ENCODE measurements at places on chromosomes 3 and 15.
A peak's percentile ranks its signal among the peaks of the same experiment; 100 is the strongest.

DNA sequence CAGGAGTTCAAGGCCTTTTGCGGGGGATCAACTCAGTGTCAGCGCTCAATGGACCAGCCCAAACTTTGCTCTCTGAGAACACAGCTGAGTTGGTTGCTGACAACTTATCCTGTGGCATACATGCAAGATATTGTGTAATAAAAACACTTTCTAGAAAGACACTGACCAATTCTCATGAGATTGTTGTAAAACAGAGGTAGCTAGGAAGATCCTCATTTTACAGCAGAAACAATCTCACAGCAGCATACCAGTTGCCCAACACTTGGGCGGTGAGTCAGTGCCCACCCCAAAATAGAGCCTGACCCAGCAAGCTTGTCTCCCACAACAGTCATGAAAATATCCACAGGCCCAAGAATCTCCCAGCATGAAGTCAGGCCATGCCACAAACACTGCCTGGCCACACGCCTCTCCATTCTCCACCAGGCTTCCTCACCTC is 18.2 kb downstream of the KLHL6 start:
- DNase-seq: no peak

DNA sequence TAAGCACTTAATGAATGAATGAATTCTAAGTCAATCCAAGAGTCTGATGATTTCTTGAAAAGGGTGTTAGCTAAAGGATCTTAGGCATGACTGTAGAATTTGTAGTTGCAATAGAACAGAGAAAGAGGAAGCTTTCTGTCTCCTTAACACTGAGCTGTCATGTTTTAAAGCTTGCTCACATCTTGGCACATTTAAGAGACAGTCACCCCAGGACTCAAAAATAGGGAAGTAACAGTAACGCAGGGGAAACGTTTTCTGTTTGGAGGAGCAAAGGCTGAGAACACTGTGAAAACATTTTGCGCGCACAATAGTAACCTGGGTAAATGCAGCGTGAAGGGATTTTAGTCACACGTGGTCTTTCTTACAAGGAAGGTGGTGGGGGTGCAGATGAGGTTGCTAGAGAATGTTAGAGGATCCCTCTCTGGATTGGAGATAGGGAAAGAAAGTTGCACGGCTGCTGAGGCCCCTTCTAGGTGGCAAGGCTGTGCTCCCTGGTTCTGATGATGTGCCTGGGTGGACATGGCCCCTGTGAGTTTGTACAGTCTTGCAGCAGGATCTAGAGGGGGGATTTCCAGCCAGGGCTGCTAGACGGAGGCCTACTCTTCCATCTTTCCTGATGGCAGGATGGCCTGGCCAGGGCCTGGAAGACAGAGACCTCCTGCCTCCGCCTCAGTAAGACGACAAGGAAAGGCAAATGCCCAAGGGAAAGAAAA is 12.0 kb downstream of the STARD5 start:
- DNase-seq: no peak

DNA sequence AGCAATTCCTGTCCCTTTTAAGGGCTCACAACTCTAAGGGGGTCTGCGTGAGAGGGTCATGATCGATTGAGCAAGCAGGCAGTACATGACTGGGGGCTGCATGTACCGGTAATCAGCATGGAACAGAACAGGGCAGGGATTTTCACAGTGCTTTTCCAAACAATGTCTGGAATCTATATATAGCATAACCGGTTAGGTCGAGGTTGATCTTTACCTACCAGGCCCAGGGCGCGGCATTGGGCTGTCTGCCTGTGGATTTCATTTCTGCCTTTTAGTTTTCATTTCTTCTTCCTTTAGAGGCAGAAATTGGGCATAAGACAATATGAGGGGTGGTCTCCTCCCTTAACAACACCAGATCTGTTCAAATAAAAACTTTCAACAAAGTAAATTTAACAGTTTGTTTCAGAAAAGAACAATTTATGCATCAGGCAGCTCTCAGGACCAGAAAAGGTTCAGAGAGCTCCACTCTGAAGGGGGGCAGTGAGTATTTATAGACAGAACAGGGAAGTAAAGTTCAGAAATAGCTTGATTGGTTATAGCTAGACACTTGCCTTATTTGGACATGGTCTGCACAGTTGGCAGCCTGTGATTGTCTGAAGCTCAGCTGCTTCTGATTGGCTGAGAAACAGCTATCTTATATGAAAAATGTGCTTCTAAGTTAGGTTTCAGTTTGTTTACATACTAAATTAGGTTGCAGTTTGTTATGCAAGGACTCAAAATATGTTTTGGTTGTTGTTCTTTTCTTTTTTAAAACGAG is 17.2 kb upstream of the B4GALT4 start:
- DNase-seq: no peak

DNA sequence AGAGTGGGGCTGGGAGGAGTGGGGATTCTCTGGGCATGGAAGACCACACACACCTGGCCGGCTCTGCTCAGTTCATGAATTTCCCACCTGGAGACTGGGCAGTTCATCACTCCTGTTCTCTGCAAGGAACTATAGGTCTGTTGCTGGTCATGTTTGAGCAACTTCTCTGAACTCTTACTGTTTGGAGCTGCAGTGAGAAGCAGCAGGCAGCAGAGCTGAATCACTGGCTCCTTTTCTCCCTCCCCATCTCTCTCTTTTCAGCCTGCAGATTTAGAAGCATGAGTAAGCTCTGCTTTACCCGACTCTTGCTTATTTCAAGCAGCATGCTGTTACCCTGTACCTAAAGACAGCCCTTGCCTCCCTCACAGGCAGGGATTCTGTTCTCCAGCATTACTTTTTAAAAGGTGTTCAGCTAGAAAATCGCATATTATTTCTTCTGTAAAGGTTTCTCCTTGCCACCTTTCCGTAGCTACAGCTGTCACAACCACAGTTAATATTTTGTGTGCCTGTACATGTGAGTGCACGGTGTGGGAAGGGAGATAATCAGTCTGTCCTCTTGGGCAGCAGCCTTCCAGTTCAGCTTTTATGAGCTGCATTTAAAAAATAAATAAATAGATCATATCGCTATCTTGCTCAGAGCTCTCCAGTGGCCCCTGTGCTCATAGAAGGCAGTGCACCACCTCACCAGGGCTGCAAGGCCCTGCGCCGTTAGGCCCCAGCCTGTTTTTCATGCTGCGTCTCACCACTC is 131.6 kb downstream of the CHCHD6 start:
- no peak for DNase-seq

DNA sequence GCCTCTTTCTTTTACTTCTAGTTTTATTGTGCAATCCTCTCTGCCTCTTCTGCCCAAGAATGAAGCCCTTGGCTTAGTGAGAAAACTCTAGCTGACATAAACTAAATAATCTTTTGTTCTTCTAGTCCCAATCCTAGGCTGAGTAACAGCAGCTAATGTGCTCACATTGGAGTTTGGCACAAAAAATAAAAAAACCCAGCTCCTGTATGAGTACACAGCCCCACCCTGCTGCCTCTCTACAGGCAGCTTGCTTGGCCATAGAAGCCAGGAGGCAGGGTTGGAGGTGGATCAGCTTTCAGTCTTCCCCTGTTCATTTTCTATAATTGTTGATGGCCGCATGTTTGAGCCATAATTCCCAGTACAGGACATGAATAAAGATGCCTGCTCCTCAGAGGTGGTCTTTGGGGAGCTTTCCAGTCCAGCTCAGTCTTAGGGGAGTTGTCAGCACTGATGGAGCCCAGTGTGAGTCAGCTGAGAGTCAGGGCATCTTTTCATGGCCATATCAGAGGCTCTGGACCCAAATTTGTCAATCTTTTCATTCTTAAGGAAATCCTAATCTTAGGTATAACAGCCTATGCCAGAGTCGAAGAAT is 46.7 kb downstream of the RTP1 start:
- no peak for DNase-seq

- DNase-seq: no peak
These were observed 804.1 kb upstream of the LMCD1 start for GRCh38 chr3:7697548-7697947.

DNA sequence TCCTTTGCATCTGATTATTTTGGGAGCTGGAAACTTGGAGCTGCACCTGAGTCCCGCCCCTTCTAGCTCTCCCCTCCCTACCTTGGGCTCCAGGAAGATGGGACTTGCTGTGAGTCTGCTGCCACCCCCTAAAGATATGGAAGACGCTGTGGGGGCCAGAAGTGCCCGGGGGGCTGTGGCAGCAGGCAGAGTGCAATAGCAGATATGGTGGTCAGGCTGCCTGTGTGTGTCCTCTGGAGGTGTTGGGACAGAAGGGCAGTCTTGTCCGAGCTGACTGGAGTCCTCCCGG is 485 bp downstream of the PAK6 start:
- no peak for DNase-seq

DNA sequence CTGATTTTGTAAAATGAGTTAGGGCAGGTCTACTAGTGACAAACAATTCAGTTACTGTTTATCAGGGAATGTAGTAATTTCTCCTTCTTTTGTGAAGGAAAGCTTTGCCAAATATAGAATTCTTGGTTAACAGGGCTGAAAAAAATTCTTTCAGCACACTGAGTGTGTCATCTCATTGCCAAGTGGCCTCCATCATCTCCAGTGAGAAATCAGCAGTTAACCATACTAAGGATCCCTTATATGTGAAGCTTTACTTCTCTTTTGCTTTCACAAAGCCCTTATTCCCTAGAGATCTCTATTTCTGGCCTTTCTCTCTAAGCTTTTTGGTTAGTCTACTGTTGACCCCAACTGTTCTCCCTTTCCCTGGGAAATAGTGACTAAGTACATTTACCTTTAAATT is 269.1 kb downstream of the SCAPER start:
- no peak for DNase-seq

GRCh38 chr15:88896333-88897033 is 1.1 kb upstream of the HAPLN3 start:
- DNase-seq: peak; percentile 64

DNA sequence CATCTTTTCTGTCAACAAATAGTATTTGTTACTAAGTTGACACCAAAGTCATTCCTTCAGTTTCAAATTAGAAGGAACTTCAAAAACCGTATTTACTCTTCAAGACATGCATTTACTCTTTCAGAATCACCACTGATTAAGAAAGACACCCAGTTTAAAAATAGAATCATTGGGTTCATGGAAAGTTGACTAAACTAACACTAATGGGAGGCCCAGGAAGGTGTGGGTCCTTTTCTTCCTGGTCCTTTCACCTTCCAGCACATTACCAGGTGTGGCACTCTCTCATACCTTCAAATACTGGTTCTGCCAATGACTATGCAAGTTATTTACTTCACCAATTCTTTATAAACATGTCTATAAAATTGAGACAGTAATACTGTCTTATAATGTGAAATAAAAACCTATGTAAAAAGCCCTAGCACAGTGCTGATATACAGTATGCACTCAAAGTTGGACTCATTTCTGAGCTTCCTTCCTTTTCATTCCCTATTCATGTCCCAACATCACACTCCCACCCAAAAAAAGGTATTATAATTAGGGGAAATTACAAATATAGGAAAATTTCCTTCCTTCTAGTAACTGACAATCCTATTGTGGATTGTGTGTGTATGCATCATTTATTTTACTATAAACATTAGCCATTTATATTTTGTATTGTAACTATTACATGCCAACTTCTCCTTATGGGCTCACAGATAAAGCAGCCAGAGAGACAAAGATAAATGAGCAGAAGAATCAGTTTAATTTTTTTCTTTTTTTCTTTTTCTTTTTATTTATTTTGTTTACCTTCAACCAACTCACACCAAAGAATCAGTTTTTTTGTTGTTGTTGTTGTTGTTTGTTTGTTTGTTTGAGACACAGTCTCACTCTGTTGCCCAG is 48.9 kb downstream of the LRRFIP2 start:
- no peak for DNase-seq

GRCh38 chr3:4517643-4518311 is 24.6 kb downstream of the ITPR1 start:
- no peak for DNase-seq

DNA sequence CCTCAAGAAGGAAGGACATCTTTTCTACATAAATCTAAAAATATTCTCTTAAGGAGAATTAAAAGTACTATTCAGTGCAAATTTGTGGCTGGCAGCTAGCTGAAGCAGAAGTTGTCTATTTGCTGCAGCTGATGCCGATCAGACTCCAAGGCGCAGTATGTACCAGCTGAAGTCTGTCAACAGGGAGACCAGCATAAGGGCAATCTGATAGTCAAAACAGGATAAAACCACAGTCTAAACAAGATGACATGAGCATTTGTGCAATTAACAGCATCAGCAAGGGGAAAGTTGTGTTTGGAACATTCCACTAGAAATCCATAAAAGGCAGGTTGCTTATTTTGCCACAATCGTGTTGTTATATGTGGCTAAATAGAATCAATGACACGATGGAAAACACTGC is 198.2 kb upstream of the ROBO2 start:
- DNase-seq: no peak
